Stimulated activated CD8-positive, alpha-beta memory T cell treated with anti-CD3 and anti-CD28 coated beads, Interleukin-7, amount 100 ng/mL, for 1 hour (primary cell): ENCODE measurements at places on chromosomes 7 and 10.

GRCh38 chr10:33133557-33133956, 175.5 kb upstream of the ITGB1 start:
- DNase-seq, result no peak

- no peak for DNase-seq
Measured at GRCh38 chr7:158472596-158472995, 115.0 kb downstream of the PTPRN2 start.

DNA sequence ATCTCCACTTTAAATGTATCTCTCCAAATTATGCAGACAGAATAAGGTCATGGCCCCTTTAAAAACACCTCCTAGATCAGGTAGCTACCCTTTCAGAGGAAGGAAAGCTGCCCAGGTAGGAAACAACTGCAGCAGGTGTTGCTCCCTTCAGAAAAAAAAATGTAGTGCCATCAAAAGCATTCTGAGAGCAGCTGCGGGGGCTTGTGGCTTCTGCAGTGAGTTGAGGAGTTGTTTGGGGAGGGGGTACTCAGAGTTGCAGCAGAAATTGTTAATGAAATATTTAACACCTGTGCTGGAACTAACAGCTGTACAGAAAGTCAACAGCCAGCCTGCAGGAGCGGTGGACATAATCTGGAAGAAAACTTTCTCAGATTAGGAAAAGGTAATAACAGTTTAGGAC, 24.0 kb downstream of the CDHR3 start:
- no peak for DNase-seq

DNA sequence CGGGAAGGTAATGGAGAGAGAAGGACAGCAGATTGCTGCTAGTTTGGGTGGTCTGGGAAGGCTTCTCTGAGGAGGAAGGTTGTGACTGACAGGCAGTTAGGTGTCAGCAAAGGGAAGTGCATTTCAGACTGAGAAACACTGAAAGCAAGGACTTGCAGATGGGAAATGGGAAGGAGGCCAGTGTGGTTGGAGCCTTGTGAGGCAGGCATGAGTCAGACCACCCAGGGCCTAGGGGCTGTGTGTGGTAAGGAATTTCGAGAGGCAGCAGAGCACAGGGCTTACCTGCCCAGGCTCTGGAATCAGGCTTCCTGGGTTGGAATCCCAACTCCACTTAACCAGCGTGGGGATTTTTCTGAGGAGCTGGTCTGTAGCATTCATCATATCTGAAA, 53.5 kb downstream of the NRF1 start:
- DNase-seq, result no peak

GRCh38 chr10:33291053-33291592, 43.3 kb downstream of the NRP1 start:
- DNase-seq, result no peak

DNA sequence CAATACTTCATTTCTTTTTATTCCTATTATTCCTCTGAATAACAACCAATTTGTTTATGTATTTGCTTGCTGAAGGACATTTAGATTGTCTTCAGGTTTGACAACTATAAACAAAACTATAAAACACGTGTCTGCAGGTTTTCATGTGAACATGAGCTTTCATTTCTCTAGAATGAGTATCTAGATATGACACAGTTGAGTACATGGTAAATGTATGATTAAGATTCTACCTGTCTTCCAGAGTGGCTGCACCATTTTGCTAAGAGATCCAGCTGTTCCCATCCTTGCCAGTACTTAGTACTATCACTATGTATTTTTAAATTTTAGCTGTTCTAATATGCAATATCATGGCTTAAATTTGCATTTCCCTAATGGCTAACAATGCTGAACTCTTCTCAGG, 10.1 kb downstream of the MCMBP start:
- no peak for DNase-seq

DNA sequence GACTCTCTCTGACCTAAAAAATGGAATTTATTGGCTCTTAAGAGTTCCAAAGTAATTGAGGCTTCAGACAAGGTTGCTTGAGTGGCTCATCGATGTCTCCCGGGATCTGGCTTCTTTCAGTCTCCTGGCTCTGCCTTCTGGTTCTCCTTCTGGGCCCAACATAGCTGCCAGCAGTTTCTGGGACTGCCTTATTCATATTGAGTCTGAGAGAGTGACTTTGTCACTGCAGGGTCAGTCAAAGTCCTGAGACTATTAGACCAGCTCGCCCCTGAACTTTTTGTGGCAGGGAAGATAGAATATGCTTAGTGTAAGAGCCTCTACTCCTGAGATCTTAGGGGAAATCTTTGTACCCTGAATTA, 94.0 kb downstream of the MMRN2 start:
- no peak for DNase-seq

GRCh38 chr7:132733860-132734259, 157.6 kb upstream of the PLXNA4 start:
- no peak for DNase-seq

DNA sequence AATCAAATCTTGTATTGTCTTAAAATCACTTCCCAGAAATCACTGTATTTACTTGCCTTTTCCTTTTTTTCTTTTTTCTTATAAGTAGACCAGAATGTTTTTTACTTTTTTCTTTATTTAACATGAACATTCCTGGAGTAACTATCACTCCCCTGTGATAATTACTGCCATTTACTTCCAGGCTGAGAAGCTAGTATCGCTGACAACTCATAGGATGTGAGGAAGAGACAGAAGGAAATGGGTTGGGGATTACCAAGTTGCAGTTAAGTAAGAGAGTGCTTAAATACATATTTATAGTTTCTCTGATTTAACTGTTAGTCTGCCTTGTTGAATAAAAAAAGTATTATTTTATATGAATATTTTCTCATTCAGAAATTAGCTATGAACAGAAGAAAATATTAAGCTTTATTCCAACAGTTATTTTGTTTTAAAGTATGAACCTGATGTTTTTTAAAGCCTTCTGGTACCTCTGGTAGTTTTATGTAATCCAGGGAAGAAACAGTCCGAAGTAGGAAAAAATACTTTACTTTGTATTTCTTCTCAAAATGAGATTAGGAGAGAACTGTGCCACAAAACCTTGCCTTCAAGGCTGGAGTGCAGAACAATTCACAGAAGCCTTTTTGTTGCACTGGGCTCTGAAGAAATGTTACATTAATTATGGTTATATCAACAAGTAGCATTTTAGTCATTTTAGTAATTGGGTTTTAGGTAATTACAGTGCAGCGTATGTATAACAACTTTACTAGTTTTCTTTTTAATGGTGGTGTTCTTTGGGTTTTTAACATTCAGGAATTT, 72.8 kb downstream of the SHOC2 start:
- DNase-seq, result no peak

- DNase-seq, result no peak
Measured at GRCh38 chr10:132634241-132634946, 96.8 kb downstream of the INPP5A start.
